ENCODE measurements at places on chromosomes 5 and 9.

- DNase-seq: peak; percentile 7
Measured at GRCh38 chr5:65790371-65791163, 68.6 kb downstream of the NLN start.

GRCh38 chr5:31187591-31187990, 5.9 kb upstream of the CDH6 start:
- no peak for DNase-seq

DNA sequence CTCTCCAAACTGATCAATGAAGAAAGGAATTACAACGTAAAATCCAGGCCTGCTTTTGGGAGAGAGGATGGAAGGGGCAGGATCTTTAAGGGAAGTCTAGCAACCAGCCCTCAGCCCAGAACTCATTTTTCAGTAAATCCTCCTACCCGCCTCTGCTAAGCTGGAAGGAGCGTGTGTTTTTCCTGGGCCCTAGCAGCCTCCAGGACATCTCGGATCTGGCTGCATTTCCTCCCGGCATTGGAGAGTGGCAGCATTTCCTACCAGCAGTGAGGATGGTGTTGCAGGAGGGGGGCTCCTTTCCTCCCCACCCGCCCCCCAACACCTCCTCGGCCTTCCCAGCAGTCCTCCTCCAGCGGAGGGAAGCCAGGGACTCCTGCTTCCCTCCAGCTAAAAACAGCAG, 54.5 kb downstream of the DCP2 start:
- no peak for DNase-seq

DNA sequence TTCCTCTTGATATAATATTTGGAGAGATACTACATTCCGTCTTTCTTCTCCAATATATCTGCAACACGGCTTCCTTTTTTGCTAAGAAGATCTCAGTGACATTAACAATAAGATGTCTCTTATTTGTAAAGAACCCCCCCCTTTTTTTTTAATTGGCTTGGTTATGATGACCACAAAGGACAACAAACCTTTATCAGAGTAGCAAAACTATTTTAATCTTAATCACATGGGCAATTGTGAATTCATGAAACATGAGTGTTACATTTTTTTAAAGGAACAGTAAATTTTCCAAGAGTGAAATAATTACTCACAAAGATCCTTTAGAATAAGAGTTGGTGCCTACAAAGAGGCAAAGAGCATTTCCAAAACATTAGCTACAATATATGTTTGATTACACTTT, 554.1 kb downstream of the MAT2B start:
- DNase-seq: no peak

GRCh38 chr9:17075758-17076485, 58.9 kb upstream of the CNTLN start:
- no peak for DNase-seq

DNA sequence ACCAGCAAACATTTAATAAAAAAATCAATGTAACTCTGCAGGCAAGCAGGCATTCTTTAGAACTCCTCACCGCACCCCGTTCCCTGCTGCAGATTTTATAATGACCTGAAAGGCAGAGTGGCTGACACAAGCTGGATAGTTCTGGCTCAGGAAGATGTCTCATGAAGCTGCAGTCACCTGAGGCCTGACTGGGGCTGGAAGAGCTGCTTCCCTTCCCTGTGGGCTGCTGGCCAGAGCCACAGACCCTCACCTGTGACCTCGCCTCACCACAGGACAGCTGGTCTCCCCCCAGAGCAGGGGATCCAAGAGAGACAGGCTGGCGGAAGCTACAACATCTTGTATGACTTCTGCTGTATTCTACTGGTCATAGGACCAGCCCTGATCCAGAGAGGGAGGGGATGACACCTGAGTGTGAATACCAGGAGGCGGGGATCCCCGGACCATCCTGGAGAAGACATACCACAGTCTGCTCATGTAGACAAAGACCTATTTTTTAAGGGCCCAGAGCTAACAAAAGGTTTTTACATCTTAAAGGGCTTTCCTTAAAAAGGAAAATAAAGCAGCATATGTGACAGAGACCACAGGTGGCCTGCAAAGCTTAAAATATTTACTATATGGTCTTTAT, 43.9 kb downstream of the RAPGEF1 start:
- no peak for DNase-seq

- no peak for DNase-seq
Measured at GRCh38 chr5:119355685-119356611, at the start of gene TNFAIP8. TNFAIP8 (plus strand) TSS chr5:119356019; CDS start chr5:119356091, 72 bp downstream.

DNA sequence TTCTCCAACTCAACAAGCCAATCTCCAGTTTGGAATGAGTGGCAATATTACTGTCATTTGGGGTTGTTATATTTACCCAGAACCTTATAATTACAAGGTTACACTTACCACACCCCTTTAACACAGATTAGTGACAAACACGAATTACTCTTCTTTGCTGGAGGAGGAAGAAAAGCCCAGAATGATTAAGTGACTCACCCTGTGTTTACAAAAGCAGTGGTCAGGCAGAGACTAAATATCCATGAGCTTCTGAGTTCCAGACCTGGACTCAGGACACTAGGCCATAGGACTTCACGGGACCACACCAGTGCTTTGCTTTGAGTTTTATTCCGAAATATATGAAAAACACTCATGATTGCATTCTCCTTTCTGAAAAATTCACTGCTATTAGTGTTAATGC, 370.8 kb downstream of the TLE1 start:
- DNase-seq: no peak

DNA sequence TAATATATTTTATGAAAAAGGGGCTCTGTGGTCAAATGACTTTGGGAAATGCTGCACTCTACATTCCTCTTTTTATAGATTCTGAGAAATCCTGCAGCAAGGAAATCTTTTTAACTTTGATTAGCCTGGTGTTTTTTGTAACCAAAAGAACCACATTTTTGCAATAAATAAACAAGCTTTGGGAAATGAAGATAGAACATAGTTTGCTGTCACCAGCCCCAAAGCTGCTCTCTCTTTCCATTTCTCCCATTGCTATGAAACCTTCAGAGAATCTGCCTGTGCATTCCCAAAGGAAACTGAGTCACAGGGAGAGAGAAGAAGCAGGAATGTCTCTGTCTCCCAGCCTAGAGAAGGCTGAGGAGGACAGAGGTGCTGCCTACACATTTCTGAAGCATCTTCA, 59.0 kb downstream of the COL15A1 start:
- no peak for DNase-seq

Measured in central memory CD4-positive, alpha-beta T cell (primary cell).